Hematopoietic multipotent progenitor cell (in vitro differentiated cells): ENCODE measurements at places on chromosomes 11 and 22.

DNA sequence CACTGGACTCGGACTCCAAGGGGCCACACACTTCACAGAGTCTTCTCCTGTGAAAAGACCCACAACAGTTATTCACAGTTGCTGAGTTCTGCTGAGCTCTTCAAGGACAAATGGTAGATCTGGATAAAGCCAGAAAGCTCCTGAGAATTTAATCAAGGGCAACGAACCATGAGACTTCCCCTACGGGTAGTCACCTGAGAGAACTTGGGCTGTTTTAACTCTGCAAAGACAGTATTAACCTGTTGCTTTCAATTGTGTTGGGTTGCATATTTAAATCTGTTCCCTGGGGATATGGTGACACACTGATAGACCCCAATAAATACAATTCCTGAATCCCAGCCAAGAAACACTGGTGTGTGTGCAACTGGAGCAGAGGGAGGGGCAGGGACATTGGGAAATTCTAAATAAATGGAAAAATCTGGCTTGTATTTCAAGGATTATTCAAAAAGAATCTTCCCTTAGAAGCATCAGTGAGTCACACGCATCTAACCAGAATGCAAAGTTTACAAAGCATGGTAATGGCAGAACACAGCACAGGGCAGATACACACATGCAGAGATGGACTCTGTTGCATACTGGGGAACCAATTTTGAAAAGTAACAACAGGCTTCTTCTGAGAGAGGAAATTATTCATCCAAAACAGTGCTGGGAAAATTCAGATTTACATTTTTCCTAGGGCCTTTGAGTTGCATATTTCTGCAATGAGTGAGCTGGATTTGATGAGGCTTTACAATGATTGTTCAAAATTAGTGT lies 4.0 kb downstream of the KCNJ1 start:
- no peak for DNase-seq

DNA sequence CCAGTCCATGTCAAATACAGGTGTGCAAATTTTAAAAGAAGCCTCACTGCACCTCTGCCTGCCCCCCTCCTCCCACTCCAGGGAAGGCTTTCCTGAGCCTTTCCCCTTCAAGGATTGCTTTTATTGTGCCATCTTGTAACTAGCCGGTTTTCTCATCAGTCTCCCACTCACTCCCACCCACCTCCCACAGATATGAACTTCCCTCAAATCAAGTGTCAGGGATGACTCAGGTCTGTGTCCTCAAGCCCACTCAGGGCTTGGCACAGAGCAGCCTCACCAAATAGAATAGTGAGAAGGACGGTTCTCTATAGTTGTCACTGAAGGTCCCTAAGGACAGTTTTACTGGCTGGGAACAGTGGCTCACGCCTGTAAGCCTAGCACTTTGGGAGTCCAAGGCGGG lies 43.0 kb downstream of the THAP12 start:
- DNase-seq, result no peak

DNA sequence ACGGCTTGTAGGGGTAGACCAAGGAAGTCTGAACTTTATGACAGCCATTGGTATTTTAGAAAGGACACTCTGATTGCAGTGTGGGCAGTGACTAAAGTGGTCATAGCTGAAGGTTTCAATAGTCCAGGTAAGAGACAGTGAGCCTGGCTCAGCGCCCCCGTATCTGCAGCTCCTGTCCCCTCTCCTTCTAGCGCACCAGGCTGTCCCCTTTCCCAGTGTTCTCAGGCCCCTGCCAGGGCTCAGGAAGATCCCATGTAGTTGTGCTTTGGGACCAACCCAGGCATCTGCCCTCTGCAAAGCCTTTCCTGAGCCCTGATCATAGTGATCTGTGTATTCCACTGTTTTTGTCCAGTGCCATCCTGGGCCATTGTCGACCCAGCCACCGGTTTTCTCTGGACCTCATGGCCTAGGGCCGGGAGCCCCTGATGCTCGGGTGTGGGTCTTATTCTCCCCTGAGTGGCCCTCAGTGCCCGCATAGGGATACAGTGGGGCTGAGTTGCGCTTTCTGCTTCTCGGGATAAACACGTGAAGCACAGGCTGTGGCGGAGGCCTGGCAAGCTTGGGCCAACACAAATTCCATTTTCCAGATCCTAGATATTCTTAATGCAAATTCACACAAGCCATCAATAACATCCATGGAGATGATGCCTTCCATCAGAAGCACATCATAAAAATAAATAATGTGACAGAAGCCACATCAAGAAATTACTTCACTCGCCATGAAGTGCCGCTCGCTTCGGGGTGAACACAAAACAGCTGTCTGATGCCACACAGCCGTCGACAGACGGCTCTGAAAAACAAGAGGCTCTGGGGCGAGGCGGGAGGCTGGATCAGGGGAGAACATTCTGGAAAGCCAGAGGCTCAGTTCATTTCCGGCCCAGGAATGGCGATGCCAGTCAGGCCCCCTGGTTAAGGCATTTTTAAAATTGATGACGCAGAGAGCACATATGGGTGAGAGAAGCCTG lies 805.0 kb downstream of the TBC1D22A start:
- no peak for DNase-seq

DNA sequence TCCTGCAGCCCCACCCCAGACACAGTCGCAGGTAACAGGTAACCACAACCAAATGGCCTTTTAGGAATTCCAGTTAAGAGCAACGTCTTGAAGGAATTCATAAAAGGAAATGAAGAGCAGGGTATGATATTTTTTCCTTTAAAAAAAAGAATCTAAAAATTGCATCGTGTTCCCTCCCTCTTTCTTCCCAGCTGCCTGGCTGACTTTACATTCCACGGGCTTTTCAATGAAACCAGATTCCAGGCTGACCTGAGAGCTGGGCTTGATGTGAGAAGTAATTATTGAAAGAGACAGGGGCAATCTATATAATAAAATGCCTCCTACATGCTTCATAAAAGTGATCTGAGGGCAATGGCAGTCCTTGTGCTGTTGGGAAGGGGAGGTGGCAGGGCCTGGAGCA lies 57.3 kb upstream of the EIF3D start:
- DNase-seq, result no peak

- DNase-seq, result peak; percentile 75
These were observed 1.8 kb downstream of the FLI1 start for GRCh38 chr11:128695539-128696221.

- DNase-seq, result no peak
These were observed 20.2 kb downstream of the SSH3 start for GRCh38 chr11:67323526-67323925.

DNA sequence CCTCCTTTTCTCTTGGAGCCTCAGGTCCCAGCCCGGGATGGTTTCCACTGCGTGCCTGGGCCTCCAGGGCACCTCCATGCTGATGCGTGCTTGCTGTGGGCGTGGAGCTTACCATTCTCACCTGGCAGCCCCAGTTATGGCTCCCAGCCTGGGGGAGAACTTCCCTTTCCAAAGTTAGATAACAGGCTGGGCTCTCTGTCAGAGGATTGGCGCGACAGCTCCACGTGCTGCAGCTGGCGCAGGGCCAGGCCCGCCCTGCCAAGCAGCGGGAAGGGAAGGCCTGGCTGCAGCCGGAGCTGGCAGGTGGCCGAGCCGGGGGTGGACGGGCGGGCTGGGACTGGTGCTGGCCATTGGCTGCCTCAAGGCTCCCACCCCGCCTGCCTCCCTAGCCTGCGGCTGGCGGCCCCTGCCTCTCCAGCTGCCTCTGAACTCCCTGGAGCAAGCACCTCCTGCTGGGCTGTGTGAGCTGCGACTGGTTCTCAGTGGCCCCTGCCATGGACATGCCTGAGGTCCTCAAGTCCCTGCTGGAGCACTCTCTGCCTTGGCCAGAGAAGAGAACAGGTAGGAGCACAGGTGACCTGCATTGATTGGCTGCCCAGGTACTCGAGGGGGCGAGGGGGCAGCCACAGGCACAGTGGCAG lies 14.6 kb upstream of the TEF start:
- DNase-seq, result peak; percentile 79

DNA sequence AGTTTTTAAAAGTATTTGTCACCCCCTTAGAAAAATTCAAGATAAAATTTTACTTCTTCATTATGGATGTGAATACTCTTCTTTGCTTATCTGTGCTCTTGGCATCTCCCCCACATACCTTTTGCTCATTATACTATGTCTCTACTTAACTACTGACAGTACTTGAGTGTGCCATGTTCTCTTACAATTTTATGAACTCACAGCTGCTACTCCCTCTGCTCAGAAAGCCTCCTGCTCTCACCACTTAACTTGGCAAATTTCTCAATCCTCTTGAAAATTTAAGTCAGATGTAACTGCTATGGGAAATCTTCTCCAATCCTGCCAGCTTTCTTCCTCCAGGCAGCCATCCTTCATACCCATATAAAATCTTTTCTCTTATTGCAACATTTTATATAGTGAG lies 163.4 kb downstream of the CNTN5 start:
- DNase-seq, result no peak

DNA sequence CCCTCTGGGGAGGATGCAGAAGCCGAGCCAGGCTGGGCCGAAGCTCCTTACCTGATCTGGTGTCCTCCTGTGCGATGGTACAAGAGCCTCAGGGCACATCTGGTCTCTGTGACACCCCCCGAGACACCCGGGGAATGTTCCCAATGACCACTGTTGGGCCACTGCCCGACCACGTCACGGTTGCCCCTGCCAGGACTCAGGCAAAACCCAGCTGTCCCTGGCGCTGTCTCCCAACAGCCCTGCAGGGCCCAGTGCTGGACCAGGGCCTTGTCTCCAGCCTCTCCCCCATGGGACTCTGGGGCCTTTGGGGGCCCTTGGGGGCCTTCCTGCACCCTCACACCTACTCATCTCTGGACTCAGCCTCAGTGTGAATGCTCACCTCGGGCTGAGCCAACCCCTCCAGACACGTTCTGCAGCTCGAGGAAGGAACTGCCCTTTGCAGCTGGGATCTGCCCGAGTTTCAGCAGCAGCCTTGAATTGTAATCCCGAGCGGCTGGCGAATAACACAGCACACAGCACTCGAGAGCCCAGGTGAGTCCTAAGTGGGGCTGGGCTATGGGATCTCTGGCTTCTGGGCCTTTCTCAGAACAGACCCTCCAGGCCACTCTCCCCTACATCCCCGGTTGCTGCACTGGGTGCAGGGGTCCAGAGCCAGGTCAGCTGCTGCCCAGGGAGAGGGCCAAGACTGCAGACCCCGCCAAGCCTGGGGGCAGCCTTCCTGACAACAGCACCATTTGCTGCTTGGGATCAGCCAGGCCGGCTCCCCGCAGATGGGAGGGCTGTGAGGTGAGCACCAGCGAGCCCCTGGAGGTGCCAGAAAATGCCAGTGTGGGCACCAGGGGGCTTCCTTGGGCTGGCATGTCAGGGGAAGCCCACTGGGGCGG lies 39.8 kb downstream of the RTN4R start:
- no peak for DNase-seq

GRCh38 chr11:122334546-122335339 lies 218.7 kb upstream of the BLID start:
- DNase-seq, result no peak

GRCh38 chr11:106021181-106021966 lies 666 bp downstream of the MSANTD4 start:
- no peak for DNase-seq

DNA sequence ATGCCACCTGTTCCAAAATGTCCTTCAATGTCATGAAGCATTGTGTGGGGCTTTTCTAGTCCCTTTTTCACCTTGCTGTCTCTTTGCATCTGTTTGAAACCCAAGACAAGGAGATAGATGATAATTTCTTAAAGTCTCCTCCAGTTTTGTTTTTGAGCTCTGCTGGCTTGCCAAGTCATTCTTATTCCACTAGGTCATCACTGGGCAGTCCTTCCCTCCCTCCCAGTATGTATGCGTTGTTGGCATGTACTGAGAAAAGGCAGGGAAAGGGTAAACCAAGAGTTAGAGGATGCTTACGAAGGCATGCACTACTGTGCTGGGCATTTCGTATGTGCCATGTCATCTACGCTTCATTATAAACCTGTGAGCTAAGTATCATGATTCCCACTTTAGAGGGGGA lies 78.6 kb downstream of the PARVA start:
- no peak for DNase-seq

GRCh38 chr11:74860743-74861142 lies 88.1 kb downstream of the XRRA1 start:
- DNase-seq, result no peak

- DNase-seq, result no peak
These were observed 198.3 kb downstream of the GRIK4 start for GRCh38 chr11:120709808-120710207.

DNA sequence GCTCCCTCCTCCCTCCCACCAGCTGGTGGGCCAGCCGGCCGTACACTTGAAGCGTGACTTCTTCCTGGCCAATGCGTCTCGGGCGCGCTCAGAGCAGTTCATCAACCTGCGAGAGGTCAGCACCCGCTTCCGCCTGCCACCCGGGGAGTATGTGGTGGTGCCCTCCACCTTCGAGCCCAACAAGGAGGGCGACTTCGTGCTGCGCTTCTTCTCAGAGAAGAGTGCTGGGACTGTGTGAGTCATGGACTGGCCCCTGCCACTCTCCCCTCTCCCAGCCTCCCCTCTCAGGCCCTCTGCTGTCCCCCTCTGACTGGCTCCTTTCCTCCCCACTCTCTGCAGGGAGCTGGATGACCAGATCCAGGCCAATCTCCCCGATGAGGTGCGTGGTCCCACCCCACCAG lies 24.7 kb downstream of the CAPN1 start:
- DNase-seq, result no peak

DNA sequence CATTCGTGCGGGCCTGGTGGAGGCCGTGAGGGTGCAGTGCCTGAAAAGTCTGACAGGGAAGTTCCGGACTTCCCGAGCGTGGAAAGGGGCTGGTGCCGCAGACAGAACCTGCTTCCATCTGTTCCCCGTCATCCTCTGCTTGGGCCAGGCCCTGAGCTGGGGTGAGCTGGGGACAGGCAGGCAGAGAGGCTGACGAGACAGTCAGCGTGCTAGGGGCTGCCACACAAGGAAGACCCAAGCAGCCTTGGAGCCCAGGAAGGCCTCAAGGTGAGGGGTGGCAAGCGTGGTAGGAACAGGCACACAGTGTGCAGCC lies 25.5 kb downstream of the NADSYN1 start:
- DNase-seq, result no peak

DNA sequence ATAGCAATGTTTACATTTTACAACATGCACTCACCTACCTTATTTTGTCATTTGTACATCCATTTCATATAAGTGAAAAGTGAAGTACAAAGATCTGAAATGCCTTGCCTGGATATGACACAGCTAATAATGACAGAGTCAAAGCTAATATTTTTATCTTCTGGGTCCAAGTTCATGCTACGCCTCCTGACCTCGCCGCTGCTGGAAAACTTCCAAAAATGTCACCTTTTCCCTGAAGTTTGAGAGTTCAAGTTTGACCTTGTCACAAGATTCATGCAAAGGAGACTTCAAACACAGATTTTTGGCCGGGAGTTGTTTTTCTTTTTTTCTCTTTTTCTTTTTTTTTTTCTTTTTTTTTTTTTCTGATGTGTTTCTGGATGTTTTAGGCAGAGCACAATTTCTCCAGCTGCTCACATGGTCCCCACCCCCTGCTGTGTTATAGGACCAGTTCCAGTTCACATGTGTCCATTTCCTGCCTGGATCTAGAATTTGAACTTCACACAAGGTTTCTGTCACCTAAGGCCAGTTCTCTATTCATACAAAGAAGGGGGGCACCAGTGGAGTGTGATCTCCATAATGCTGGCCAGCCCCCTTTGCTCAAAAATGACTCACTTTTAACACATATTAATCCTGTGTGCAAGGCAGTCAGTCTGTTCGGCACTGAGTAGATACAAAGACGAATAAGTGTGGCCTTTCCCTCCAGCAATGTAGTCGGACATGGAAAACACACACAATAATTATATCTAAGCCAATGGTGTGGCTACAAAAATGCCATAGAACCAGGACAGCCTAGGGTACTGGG lies 546.8 kb downstream of the BUD13 start:
- DNase-seq, result no peak
